ENCODE measurements at places on chromosomes 6 and 20.

- DNase-seq, result no peak
These were observed 47.5 kb upstream of the CRISP1 start for GRCh38 chr6:49913636-49914375.

GRCh38 chr6:87183687-87184086 lies 28.3 kb downstream of the ZNF292 start:
- no peak for DNase-seq

DNA sequence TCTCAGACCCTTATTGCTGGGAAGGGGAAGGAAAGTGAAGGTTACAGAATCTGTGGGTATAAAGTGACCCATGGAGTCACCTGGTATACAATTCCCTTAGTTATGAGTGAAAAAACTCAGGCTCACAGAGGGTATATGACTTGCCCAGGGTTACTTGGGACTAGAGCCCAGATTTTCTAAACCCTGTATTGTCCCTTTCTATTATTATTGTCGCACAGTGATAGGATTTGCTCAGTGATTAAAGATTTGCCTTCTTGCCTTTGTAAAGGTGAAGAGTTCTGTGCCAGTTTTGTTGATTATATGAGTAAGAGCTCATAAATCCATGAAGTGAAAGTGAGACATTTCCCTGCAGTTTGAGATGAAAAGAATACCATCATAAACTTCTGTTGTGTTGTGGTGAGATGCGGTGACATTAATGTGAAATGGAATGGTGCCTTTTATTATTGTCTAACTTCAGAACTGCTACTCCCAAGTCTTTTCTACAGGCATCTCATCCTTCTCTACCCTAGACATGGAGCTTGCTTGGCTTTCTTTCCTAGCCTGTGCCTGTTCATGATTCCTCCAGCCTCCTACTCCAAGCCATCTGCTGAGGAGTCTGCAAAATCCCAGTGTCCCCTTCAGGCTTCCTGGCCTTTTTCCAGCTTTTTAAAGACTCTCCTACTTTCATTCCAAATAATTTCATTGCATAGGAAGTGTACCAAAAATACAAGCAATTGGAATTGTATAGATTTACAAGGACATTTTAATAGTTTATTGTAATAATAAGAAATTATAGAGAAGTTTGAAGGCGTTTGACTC lies 33.5 kb upstream of the ADIG start:
- no peak for DNase-seq

GRCh38 chr20:42957018-42957703 lies 232.5 kb downstream of the PTPRT start:
- no peak for DNase-seq

DNA sequence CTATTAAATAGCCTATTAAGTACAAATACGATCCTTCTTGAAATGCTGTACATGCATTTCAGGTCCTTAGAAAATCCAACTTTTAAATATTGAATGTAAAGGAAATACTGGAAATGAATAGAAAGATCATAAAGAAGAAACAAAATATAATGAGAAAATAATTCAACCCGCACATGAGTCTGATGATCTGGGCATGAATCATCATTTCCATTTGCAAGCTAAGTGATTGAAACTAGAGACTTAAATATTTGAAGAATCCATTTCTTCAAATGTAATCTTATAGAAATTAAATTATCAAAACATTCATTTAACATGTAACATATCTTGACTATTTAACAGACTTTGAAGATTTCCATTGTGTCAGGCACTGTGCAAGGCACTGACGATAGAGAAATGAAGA lies 977.0 kb downstream of the TFAP2A start:
- DNase-seq, result no peak

DNA sequence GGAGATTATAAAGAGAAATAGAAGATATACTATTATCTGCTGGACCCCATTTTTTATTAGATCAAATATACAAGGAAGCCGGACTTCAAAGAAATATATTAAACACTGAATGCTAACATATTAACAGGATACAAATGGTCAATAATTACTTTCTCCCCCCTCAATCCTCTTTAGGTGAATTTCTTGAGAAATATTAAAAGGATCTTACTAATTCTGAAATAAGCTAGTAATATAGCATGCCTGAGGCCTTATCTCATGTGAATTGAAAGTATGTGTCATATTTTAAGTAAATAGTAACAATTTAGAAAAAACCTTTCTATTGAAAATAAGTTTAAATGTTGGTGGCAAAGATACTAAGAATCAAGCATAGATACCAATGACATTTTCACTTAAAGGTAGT lies 954.7 kb upstream of the MAN1A1 start:
- DNase-seq, result no peak

DNA sequence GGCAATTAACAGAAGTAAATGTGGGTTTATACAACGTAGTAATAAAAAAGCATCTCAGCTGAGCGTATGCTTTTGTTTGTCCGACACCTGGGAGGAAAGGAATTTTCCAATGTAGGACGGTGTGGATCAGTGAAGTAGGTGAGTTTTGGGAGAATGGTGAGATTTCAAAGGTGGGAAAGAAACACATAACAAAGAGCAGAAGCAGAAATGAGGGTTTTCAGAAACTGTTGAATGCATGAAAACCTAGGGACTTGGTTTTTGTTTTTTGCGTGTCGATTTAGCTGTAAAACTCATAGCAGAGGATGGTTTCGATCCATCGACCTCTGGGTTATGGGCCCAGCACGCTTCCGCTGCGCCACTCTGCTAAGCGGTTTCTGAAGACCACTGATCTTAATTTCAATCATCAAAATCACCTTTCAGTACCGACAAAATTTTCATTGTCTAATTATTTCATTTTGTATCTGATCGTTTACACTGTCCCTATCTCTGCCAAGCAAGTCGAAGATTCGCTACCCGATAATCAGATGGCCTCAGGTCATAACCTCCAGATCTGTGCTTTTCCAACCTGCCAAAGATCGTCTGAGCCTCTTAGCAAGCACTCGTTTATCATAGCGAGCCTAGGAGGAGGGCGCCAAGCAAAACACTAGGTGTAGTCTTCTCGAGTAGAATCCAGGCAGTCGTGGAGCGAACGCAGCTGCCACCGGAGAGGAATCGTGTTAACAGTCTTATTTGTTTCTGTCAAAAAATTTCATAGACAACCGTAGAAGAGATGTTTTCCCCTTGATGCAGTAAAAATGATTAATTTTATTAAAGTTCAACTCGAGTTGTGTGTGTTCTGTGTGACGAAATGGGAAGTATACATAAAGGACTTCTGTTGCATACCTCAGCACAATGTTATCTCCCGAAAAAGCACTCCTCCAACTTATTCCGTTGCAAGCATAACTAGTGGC lies 20.9 kb upstream of the POM121L2 start:
- peak; percentile 70 for DNase-seq

DNA sequence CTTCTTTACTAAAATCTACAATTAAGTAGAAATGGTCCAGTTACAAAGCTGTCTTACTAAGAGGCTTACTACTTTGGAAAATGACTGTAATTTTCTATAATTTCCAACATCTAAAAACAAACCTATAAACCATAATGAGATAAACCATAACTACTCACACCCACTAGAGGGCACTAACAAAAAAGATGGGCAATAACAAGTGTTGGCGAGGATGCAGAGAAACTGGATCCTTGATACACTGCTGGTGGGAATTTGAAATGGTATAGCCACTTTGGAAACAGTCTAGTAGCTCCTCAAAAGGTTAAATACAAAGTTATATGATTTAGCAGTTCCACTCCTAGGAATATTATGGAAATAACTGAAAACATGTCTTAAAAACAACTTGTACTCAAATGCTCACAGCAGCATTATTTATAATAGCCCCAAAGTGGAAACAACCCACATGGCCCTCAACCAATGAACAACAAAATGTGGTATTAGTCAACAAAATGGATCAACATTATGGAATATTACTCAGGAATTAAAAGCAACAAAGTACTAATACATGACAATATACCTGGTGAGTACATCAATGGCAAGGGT lies 50.6 kb downstream of the GJA10 start:
- DNase-seq, result no peak

GRCh38 chr6:31771992-31772358 lies 5.2 kb downstream of the VWA7 start:
- DNase-seq, result no peak
